ENCODE measurements at places on chromosomes 2 and 18.

- peak; percentile 92 for DNase-seq
These were observed 179.0 kb downstream of the KLHL29 start for GRCh38 chr2:23563673-23564614.

DNA sequence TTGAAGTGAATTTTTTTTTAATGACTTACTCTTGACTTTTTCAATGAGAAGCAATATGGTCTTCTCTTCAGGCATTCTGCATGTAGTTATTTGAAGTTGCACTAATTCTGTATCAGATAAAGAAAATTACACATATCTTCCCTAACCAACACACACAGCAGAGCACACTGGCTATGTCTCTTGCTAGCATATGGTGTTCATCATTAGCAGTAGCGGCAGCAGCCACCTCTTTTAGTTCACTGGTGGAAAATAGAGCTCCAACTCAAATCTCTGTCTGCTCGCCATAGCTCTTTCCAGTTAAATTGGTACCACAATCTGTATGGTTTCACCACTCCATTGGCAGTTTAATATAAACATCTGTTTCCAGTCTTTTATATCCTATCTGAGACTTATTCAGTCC, 278.1 kb upstream of the ZEB2 start:
- DNase-seq, result no peak

GRCh38 chr2:32425719-32426141, 68.9 kb downstream of the BIRC6 start:
- no peak for DNase-seq

DNA sequence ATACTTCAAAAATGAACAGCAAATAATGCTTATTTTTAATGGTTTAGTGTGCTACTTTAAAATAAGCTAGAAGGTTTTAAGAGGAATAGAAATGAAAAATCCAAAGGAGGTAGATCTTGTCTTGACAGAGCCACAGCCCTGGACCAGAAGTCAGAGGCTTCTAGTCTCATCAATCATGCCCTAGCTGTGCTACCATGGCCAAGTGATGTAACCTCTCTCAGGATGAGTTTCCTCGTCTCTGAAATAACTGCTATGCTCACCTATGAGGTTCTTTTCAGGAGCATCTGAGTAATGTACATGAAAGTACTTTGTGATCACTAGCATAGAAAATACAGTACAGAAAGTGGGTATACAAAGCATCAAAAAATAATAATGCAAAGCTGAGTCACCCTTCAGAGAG, 248.4 kb downstream of the PID1 start:
- no peak for DNase-seq

DNA sequence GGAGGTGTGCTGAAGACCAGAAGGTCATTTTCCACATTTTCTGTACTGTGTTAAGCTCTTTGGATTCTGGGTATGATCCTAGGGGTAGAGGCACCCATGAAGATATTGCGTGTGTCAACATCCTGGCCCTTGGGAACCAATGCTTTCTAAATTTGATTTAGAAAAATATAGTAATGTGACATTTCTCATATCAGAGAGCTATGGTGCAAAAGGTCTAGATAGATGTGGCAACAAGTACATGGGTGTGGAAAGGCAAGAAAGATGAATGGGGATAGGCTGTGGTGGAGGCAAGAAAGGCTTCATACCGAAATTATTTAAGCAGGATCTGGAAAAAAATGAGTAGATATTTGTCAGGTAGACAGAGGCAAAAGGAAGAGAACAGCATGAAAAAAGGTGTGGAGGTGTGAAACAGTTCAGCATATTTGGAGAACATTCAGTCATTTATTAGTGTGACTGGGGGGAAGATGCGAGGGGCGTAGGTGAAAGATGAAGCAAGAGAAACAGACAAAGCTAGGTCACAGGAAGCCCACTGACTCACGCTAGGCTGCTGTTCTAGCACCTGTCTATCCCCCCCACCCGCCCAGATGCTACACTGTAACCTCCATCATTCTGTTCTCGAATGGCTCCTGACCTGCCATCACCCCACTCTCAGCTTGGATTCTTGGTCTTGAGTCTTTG, 11.7 kb downstream of the DOK1 start:
- DNase-seq, result no peak

GRCh38 chr2:42435628-42436027, 58.2 kb downstream of the KCNG3 start:
- DNase-seq, result no peak

DNA sequence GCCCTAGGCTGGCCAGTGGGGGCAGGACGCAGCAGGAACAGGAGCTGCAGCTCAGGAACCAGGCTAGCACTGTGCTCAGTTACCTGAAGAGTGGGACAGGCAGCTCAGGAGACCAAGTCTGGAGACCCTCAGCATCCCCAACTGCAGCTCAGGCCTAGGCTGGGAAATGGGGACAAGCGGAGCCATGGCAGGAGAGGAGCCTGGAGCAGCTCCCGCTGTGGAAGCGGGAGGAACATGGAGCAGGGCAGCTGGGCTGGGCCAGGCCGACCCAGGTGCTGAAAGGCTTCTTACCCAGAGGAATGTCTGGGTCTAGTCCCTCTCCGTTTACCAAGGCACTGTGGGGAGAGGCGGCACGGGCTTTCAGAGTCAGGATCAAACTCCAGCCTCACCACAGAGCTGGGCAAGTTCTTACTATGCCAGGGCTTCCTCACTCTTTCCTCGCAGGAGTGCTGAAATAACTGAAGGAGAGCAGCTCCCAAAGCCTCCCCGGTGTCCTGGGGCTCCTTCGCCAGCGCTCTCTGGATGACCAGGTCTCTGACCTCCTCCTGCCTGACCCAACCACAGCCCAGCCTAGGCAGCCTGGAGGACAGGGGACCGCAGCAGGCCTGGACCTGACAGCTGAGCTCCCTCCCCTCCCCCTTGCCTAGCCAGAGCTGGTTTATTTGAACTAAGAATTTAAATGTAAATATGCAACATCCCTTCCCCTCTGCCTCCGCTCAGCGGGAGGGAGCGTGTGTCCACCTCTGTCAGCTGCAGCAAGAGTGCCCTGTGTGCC, 247.8 kb upstream of the SIX2 start:
- DNase-seq, result no peak

GRCh38 chr2:39529836-39530235, 92.8 kb upstream of the MAP4K3 start:
- no peak for DNase-seq

GRCh38 chr2:176202491-176202890, 14.0 kb downstream of the HOXD1 start:
- no peak for DNase-seq

DNA sequence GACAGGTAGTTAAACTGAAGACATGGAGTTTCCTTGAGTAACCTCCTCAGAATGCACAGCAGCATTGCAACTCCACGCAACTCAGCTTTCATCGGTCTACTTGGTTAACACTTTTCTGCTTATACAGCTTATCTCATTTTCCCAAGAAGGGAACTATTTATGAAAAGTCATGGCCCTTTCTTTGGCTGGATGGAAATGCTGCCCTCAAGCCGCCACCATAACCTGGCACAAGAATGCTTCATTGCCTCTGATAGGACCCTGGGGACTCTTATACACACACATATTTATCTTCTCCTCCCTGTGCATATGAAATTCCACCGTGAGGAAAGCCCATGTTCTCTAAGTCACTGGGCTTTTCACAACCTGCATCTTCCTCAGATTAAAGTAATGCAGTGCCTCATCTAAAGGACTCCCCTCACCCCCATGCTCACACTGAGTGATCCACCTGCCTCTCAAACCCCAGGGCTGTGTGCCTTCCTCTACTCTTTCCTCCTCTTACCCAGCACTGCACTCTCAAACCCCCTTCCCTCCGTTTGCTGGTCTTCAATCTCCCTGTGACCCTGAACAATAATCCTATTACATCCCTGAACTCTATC, 192.0 kb upstream of the HNRNPA3 start:
- no peak for DNase-seq

DNA sequence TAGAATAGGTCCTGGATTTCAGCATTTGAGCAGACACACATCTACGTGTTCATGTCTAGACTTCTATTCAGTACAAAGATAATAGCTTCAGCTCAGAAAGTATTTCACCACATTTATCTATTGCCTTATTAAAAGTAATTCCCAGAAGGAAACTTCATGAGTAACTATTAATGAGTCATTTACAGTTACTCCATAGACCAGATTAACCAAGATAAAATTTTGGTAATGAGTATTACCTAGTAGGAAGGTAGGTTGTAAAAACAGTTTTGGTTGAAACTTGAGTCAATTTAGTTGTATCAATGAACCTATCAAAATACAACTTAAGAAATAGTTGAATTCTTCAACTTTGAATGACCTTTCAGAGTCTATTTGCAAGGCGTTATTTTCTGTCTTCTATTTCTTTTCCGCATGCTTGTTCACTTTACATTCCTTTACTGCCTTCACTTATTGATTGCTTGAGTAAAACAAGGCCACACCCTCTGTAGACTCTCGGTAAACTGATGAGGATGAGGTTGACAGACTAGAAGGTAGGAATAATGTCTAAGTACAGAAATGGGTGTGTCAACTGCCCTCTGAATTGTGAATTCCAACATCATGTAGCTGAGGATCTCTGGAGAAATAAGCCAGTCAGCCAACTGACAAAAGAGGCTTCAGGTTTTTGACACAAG, 1165.6 kb upstream of the ZEB2 start:
- DNase-seq, result no peak

DNA sequence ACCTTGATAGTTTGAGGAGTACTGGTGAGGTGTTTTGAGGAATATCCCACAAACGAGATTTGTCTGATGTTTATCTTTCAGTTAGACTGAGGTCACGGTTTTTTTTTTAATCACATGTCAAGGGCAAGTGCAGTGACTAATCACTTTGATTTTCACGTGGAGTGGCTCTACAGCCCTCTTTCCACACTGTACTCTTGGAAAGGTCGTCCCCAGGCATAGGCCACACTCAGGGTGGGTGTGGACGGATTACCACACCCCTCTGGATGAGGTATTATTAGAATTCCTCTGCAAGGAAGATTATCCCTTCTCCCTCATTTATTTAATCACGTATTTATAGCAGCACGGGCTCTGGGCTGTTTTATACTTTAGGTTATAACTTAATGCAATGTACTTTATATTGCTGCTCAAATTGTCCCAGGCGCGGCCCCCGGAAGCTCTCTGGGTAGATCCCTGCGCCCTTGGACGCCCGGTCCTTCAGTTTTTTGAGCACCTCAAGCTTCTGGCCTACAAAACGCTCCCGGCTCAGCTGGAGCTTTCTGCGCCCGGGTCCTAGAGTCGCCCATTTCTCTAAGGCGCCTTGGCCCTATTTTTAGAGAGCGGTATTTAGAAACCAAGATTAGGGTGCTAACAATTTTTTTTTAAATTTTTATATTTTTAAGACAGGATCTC, 515 bp upstream of the PLEKHB2 start:
- peak; percentile 76 for DNase-seq

- no peak for DNase-seq
These were observed 51.4 kb downstream of the UXS1 start for GRCh38 chr2:106142683-106143082.

- DNase-seq, result no peak
These were observed 820.4 kb downstream of the BCL11A start for GRCh38 chr2:59732871-59733566.

GRCh38 chr2:233267516-233268245, 16.2 kb downstream of the ATG16L1 start:
- DNase-seq, result no peak

DNA sequence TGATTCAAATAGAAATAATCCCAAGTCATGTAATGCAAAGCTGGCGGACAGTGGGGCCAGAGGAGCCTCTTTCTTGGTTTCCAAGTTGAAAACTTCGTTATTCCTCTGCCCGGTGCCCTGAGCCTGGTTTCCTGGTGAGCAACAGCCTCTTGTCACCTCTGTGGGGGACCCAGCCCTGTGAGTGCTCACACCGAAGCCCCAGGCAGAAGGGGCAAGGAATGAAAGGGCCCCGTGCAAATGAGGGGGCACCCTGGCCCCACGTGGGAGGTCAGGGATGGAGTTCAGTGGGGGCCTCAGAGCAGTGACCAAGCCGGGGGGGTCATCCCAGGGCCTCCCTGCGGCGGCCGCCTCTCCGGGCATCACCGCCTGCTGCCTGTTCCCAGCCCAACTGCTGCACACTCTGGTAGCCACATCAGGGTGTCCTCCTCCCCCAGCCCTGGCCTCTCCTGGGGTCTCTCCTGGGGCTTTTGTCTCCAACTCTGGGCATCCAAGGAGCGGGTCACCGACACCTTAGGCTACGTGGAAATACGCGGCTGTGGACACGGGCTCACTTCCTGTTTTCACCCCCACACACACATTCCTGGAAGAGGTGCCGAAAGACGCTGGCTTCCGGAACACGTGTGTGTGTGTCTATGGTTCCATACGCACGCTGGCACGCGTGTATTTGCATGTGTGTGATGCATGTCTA, 64.5 kb downstream of the TWIST2 start:
- DNase-seq, result peak; percentile 58

DNA sequence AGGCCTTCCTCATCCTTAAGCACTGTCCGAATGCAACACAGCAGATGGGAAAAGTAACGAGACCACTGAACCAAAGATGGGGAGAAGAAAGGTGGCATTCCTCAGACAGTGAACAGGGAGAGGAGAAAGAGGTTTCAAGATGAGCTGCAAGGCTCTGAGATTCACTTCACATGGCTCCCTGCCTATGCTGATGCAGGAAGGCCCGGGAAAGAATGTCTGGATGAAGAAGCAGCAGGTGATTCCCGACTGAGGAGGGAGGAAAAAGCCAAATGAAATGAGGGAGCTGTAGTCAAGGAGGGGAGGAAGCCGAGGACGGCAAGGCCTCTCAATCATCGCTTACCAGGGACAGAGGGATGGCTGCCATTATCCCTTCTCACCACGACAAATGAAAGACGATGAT, 98.5 kb upstream of the BOD1L2 start:
- no peak for DNase-seq

DNA sequence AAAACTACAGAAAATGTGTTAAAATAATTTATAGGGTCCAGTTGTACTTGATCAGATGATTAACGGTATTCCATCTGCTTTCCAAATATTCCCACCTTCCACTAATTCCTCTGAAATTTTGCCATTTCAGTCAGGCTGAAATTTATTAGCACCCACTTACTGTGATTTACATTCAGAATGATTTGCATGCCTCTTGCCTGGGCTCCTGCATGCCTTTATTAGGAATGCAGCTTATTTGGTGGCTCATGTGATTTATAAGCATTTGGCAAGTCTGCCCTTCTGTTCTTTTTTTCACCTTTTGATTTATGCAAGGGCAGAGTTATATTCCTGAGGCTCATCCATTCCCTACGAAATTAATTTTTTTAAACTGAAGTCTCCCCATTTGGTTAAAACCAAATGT, 1594.5 kb upstream of the PIK3C3 start:
- DNase-seq, result no peak

- DNase-seq, result no peak
These were observed 186.6 kb downstream of the MYO5B start for GRCh38 chr18:50008306-50008705.

Measured in tibial artery (tissue), 4 donors.